ENCODE measurements at places on chromosomes 5 and 9.
A peak's percentile ranks its signal among the peaks of the same experiment; 100 is the strongest.

DNA sequence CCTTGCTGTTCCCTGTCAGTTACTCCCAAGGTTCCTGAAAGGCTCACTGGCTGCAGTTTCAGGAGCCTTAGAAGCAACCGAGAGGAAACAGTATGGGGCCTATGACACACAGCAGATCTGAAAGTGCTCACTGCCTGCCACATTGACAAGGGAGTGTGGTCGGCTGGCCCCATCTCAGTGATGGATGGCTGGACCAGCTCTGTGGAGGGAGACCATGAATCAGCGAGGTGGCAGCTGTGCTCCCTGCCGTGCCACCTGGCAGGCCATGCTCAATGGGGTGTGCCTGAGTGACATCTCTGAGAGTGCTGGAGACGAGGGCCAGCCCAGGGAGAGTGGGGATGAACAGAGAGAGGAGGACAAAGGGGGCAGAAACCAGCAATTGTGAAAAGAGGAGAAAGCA is 49.1 kb downstream of the DOCK2 start:
- DNase-seq = no peak

DNA sequence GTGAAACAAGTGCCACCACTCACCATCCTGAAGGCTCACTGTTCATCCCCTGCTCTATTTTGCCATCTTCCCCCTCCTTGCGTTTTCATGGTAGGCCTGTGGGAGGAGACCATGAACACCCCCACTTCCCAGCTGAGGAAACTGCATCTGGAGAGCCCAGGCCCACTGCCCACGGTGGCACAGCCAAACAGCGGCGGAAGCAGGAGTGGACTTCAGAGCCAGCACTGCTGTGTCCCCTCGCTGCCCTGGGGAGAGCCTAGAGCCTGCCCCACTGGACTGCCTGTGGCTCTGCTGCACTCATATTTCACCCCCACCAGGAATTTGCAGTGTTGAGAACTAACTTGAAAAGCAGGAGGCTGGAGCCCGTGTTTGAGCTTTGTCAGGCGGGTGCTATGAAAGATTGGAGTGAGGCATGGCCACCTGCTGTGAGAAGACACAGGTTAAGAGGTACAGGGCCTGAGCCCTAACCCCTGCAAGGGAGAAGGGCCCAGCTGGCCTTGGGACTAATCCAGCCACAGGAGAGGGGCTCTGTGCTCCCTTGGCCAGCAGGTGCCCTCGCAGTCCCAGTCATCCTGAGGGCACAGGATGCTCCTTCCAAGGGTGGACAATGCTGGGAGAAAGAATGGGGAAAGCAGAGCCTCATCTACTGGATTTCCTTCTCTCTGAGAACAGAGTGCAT is 79.0 kb downstream of the MACROH2A1 start:
- DNase-seq = no peak

GRCh38 chr5:83107692-83108420 is 30.5 kb downstream of the XRCC4 start:
- no peak for DNase-seq

GRCh38 chr5:5751498-5751897 is 329.0 kb downstream of the ICE1 start:
- no peak for DNase-seq

- DNase-seq = no peak
Measured at GRCh38 chr5:40832345-40832744, 2.7 kb downstream of the RPL37 start.

- no peak for DNase-seq
Measured at GRCh38 chr9:75084081-75084672, 3.8 kb downstream of the NMRK1 start.

DNA sequence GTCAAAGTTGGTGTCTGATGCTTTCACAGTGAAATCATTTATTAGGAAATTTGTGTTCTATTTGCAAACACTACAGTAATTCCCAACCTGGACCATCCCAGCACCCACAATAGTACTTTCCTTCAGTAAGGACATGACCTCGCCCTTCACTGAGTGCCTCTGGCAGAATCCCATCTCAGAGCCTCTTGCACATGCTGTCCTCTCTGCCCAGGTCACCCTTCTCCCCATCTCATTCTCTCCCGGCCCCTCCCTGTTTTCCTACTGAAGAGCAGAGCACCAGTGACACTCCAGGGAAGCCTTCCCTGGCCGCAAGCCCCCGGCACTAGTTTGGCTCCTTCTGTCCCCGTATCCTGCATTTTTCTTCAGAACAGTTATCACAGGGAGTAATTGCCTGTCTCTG is 220.4 kb downstream of the MAPKAP1 start:
- DNase-seq = peak; percentile 91

DNA sequence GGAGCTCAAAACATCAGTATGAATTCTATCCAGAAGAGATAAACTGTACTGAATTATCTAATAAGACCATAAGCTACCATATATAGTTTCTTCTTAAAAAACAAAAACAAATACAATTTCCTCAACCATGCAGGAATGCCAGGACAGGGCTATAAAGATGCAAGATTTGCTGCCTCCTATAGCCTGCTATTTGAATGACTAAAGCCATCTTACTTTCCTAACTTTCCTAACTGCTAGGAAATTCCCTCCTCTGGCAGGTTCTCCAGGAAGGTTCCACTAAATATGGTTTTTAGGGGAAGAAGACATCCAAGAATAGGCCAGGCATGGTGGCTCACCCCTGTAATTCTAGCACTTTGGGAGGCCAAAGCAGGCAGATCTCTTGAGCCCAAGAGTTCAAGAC is 15.1 kb downstream of the KIF27 start:
- DNase-seq = no peak

DNA sequence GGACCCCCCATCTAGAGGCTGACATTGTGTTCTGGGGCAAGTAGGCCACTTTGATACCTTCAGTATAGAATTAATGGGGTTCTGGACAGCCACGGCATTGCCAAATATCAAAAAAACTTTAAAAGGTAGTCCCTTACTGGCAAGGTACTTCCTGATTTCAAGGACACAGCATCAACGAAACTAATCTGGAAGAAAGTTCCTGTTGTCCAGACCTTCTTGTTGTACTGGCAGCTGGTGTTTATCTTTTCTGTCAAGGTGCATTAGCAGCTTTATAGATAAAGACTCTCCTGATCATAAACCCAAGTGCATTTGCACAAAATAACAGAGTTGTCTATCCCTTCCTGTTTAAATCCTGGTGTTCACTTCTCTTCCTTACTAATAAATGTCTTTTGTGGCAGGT is 23.7 kb upstream of the GOLGA1 start:
- no peak for DNase-seq

DNA sequence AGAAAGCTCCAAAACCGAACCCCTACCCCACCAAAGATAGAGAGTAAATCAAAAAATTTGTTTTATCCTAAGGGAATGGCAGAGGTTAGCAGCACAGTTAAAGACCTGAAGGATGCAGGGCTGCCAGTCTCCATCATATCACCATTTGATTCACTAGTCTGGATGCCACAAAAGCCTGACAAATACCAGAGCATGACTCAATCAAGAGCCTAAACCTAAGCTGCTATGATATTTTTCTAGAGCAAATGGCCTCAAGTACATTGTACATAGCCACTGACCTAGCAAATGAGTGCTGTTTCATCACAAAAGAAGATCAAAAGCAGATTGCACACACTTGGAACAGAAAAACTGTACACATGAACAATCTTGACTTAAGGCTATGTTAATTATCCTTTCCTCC is 48.0 kb downstream of the DPYSL3 start:
- DNase-seq = no peak
